Cortex of kidney (tissue), 1 donor: ENCODE measurements at places on chromosomes 3 and 15.

GRCh38 chr3:143791386-143791785 lies 56.9 kb downstream of the SLC9A9 start:
- no peak for DNase-seq

- no peak for DNase-seq
Measured at GRCh38 chr3:172218350-172219323, 179.3 kb downstream of the FNDC3B start.

- DNase-seq = no peak
Measured at GRCh38 chr3:197244751-197245150, 53.7 kb downstream of the DLG1 start.

- no peak for DNase-seq
Measured at GRCh38 chr3:48372862-48373435, 930 bp downstream of the FBXW12 start.

DNA sequence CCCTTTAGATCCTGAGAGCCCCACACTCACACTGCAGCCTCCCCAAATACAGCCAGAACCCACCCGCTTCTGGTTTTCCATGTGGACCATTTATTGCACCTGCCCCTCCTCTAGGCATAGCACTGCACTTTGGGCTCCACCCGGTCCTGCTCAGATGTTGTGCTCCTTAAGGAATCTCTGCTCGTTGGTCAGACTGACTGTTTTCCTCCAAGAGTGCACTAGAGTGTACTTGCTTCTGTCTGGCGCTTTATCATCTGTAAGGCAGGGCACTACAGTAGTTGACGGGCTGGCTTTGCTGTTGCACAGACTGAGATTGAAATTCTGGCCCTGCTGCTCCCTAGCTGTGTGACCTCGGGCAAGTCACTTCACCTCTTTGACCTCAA lies 124.1 kb downstream of the CACNA1D start:
- no peak for DNase-seq

- DNase-seq = no peak
Measured at GRCh38 chr3:179853176-179853575, 183.6 kb downstream of the PEX5L start.
